Foreskin keratinocyte (primary cell): ENCODE measurements at places on chromosomes 7 and 10.
A peak's percentile ranks its signal among the peaks of the same experiment; 100 is the strongest.

GRCh38 chr7:27051451-27051850, 44.3 kb downstream of the HOXA1 start:
- no peak for DNase-seq

DNA sequence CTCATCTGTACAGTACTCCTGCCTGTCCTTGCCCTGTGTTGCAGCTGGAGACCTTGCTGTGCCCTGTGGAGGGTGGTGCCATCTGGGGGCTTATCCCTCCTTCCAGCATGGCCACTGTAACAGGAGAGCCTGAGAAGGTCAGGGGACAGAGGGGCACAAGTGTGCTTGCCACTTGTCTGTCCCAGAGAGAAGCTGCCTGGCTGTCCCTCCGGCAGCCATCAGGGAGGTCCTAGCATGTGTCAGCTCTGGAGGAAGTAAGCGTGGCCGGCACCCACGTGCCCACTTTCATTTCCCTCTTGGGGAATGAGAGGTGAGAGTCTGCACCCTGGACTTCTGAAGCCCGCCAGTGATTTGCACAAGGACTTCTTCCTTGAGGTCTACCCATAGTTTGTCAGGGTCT, 97.0 kb upstream of the PPIF start:
- DNase-seq = no peak

DNA sequence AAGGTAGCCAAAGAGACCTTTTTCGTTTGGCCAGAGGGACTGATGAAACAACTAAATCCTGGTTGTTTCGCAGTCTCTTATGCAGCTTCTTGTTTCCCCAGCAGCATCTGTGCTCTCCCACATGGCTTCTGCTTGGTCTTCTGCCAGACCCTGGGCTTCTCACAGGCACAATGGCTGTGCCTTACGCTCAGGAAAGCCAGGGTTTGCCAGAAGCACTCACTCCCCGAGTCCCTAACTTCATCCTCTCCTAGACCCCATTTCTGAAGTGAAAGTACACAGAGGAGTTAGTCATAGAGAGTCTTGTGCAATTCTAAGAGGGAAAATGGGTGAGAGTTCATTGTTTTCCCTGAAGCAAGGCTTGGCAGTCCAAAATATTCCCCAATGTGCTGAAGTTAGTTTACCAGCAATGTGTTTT, 121.7 kb downstream of the EVX1 start:
- no peak for DNase-seq

GRCh38 chr10:75229971-75230370, 5.8 kb downstream of the COMTD1 start:
- no peak for DNase-seq

GRCh38 chr7:140263277-140263676, 86.5 kb upstream of the KDM7A start:
- no peak for DNase-seq

DNA sequence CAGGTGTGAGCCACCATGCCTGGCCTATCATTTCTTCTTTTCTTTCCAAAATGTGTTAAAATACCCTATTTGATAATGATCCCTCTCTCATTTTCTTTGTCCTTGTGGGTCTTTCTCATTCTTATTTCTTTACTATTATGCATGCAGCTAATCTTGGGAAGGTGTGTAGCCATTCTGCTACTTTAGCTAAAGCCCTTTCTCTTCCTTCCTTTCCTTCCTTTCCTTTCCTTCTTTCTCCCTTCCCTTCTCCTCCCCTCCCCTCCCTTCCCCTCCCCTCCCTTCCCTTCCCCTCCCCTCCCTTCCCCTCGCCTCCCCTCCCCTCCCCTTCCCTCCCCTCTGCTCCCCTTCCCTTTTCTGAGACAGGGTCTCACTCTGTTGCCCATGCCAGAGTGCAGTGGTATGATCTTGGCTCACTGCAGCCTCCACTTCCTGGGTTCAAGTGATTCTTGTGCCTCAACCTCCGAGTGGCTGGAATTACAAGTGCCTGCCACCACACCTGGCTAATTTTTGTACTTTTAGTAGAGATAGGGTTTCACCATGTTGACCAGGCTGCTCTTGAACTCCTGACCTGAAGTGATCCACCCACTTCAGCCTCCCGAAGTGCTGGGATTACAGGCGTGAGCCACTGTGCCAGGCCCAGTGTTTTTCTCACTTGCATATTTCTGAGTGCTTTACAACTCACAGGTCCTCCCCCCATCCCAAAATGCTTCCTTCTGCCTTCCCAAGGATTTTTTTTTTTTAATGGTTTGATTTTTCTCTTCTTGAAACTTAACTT, 42.3 kb downstream of the HIP1 start:
- DNase-seq = no peak

DNA sequence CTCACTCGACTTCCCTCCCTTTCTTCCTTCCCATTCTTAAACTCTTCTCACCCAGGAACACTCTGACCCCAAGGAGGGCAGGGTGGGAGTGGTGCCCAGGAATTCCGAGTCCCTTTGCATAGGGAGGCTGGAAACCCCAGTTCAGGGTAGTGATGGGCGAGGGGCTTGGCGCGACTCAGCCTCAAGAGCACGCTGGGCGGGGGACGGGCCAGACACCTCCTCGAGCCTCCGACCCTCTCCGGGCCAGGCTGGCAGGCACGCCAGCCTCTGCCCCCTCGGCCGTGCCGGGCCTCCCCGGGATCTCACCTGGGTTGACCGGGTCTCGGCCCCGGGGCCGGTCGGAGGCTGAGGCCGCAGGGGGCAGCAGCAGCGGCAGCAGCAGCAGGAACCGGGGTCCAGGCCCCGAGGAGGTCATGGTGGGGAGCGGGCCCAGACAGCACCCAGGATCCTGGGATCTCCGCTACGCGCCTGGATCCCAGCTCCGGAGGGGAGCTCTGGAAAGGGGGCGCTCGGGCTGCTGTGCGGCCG, 457 bp downstream of the PLOD3 start:
- DNase-seq = no peak

DNA sequence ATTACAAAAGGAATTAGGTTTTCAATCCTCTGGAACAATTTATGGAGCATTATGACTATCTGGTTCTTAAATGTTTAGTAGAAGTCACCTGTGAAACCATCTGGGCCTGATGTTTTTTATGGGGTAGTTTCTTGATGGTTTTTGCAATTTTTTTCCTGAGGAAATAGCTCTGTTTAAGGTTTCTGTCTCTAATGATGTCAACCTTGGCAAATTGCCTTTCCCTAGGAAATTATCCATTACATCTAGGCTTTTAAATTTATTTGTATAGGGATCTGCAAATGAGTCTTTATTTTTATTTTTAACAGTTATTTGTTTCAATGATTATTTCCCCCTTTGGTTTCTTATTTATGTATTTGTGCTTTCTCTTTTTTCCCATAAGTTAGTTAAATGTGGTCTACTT, 222.8 kb downstream of the GALNT17 start:
- no peak for DNase-seq

- no peak for DNase-seq
These were observed 47.6 kb downstream of the ABRAXAS2 start for GRCh38 chr10:124849111-124849773.

DNA sequence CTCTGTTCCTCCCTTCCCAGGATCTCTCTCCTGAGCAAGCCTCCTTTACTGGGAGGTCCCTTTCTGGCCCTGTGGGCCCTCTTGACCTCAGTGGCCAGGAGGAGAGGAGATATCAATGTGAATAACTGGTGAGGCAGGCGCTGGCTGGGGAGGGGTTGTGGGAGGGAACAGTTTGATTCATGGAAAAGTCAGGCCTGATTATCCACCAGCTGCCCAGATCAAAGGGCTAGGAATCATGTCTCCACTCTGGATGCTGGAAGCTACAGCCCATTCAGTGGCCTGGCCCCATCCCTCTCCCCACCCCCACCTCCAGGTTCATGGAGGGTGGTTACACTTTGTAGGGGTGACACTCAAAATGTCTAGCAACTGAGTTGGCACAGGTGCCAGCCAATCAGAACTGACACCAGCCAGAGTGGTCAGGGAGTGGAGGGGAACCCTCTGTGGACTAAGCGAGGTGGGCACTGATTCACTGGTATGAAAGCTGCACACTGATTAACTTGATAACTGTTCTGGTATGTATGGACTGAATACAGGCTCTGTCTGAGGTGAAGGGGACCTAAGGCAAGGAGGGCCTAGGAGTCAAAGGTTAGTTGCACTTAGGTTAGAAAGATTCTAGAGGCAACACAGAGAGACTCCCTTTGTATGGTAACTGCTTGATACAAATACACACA, 4.8 kb downstream of the PRRT4 start:
- no peak for DNase-seq

DNA sequence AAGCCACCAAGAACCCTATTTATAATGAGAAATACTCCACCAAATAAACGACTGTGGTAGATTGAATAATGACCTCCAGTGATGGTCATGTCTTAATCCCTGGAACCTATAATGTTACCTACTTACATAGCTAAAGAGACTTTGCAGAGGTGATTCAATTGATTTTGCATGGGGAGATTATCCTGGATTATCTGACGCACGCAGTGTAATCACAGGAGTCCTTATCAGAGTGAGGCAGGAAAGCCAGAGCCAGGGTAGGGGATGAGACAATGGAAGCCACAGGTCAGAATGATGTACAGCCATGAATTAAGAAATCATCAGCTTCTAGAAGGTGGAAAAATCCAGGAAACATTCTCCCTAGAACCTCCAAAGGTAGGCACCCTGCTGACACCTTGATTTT, 286.4 kb upstream of the SP4 start:
- DNase-seq = no peak

DNA sequence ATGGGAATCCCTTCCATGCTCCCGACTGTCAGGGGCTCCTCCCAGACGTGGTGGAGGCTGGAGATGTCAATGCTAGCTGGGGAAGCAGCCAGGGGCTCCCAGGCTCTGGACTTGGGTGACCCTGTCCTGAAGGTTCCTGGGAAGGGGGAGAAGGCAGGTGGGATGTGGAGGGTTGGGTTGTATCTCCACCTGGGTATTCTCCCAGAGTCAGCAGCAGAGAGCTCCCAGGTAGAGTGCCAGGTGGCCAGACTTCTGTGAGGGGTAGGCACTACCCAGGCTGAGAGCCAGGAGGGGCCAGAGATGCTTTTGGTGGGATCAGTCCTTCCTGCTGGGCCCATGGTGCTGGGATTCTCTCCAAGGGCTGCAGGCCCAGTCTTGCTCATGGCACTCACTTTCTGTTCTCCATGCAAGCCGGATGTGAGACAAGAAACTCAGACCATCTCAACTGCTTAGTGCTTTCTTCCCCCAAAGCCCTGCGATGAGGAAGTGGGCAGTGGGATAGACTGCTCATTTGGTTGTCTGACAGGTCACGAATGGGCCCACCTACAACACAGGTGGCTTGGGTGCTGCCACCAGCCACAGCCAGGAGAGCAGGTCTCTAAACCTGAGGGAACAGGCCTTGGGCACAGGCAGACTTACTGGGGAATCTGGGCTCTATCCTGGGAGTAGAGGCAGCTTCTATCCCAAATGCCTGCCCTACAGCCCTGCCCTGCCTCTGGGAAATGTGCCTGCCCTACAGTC, 52.5 kb upstream of the CAMK2B start:
- peak; percentile 79 for DNase-seq

- no peak for DNase-seq
These were observed 109.4 kb downstream of the MBL2 start for GRCh38 chr10:52663161-52663560.

DNA sequence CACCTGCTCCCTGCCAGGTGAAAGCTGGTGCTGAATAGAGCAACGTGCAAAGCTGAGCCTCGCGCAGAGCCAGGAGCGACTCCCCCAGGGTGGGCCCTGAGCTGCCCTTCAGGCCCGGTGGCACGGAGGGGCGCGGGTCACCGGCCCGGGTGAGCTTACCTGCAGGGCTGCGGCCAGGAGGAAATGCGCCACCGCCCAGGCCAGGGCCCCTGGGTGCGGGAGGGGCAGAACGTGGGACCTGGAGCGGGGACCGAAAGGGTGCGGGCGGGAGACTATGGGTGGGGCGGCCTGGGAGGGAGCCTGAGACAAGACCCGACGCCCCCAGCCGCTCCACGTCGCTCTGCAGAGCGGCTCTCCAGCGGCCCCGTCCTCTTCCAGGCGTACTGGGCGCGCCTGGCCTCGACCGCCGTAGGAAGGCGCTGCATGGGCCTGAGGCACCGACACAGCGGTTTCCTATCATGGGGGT, 122.1 kb downstream of the BTAF1 start:
- DNase-seq = no peak

- no peak for DNase-seq
These were observed 49.0 kb upstream of the LYZL1 start for GRCh38 chr10:29239569-29240472.

- DNase-seq = no peak
These were observed 233.9 kb upstream of the AOAH start for GRCh38 chr7:36958111-36958733.

DNA sequence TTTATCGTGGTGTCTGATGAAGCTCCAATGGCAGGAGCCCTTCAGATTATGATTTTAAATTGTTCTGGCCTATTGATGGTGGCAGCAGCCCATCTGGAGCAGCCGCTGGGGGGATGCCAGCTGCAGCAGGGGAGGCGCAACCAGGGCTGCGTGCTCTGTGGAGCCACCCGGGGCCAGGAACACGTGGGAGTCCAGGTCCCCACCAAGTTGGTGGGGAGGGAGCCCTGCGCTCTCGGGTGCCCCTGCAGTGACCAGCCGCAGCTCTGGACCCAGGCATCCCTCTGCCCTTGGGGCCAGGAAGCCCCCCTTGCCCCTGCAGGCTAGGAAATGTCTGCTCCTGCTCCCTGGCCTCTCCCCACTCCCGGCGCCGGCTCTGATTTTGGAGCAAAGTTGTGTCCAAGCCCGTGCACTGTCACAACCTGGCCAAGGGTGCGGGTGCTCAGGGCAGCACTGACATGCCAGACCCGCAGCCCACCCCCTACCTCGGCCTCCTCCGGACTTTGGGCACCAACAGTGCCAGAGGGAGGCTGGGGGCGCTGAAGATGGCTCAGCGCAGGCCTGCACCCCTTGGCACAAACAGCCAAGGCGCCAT, 147.2 kb upstream of the ADO start:
- no peak for DNase-seq

DNA sequence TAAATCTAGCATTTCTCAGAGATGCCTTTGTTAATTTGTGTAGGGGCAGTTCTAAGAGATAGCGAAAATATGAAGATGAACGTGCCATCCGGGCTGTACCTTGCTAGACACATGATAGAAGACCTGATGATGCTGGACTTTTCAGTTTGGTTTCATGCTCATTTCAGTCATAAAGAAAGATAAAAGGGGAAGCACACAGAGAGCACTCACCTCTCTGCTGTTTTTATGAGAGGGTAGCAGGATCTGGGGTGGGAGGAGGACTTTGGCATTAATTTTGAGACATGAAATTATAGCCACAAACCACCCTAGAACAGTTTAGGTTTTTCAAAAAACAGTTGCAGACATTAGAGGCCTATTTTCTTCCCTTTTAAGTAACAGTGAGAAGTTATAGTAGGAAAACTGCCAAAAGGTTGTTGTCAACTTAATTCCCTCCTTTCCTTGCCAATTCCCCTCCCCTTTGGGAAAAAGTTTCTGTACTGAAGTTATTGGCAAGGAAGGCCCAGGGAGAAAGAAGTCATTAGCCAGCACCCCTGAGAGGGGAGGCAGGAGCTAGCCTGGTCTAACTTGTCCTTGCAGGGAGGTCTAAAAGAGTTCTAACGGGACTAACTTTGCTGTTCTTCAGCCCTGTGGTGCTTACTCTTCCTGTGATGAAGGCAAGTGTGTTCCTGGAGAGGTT, 2.6 kb downstream of the ST7 start:
- DNase-seq = no peak

DNA sequence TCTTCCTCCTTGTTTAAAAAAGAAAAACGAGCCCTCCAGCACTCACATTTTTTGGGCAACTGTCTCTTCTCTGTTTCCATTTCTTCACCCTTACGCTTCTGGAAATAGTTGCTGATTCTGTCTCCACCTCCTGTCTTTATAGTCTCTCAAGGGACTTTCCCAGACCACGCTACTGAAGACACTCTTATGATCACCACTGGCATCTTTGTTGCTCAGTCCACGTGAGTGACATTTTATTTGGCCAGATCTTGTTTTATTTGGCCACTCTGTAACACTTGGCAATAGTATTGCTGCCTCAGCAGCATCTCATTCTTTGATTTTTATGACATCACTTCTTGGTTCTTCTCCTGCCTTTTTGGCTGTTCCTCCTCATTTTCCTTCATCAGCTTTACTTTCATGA, 21.6 kb upstream of the NME8 start:
- no peak for DNase-seq
